ENCODE measurements at places on chromosomes 5 and 9.

DNA sequence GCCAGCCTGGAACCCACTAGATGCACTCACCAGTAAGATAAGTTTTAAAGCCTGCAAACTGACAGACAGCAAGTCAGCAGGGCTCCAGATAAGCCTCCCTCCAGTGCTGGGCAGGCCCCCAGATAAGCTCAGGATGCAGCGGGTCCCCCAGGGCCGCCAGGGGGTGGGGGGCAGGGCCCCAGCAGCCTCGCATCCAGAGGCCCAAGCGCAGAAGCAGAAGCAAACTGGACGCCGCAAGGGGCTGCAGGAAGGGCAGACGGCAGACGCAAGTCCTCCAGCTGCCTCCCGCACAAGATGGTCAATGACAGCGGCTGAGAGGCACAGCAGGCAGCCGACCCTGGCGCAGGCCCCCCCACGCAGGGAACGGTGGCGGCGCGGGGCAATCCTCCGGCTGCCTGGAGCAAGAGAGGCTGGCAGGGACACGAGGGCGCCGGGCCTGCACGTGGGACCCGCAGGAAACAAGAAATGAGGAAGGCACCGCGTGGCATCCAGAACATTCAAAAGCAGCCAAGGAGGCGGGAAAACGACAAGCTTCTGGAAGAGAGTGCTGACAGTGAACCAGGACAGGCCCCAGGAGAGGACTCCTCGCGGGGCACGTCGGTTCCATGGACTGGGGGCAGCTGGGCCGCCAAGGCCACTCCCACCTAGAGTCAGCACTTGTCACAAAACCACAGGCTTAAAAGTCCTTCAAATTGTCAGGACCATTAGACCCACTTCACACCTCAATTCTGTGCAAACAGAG, 49.8 kb downstream of the ROR2 start:
- no peak for DNase-seq

- no peak for DNase-seq
These were observed 379.9 kb upstream of the ACTBL2 start for GRCh38 chr5:57862471-57862911.

DNA sequence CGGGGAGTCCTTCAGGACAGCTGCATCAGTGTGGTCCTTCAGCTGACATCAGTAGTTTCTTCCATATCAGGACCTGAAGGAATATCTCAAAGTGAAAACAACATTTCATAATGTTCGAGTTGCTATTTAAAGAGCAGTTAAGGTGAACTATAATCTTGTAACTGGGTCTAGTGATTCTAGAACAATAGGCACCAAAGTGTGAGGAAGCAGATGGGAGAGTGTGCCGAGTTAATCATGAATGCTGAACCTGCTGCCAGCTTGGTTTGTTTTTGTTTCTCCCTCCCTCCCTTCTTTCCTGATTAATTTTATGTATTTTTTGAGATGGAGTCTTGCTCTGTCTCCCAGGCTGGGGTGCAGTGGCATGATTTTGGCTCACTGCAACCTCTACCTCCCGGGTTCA, 3.6 kb upstream of the PTGR1 start:
- no peak for DNase-seq

DNA sequence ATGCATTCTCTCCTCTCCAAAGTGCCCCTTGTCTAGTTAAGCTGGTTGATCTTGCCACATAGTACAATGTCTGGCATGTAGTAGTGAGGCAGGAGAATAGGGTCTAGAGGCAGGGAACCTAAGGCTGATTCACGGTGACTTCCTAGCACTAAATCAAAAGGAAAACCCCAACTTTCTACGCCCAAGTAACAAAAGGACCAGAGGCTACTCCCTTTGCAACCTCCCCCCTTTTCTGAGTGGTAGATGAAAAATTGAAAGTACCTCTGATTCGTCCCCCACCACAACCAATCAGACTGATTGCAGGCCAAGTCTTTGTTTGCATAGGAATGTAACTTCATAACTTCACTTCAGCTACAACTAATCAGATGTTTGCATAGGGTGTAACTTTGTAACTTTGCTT, 278.8 kb downstream of the PSAT1 start:
- DNase-seq = no peak

DNA sequence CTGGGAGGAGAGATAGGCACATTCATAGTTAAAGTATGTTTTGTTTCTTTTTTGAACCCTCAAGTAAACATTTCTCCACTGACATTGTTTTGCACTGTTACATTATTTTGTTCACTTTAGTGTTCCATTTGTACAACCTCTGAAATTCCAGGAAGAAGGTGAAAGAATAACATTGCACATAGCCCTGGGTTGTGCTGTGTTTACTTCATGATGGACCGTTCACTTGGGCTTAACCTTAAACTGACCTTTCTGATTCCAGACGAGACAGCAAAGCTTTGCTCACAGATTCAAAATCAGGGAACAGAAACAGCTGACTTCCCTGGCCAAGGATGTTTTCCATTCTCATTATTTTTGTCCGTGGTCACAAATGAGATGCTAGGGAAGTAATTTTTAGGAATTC, 42.8 kb upstream of the GDNF start:
- DNase-seq = no peak

DNA sequence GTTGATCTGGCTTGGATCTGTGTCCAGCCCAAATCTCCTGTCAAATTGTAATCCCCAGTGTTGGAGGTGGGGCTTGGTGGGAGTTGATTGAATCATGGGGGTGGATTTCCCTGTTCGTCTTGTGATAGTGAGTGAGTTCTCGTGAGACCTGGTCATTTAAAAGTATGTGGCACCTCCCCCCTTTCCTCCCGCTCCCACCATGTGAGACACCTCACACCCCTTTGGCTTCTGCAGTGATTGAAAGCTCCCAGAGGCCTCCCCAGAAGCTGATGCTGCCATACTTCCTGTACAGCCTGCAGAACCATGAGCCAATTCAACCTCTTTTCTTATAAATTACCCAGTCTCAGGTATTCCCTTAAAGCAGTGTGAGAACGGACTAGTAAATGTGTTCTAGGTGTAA, 117.3 kb upstream of the PTCH1 start:
- no peak for DNase-seq

GRCh38 chr9:126049088-126049487, 277.5 kb upstream of the MVB12B start:
- DNase-seq = no peak

GRCh38 chr5:83342465-83342864, 129.1 kb upstream of the VCAN start:
- no peak for DNase-seq

GRCh38 chr5:78648359-78649210, at the start of gene LHFPL2:
Gene LHFPL2 (minus strand): TSS chr5:78648772. CDS start chr5:78510213, 138,559 bp downstream.
- no peak for DNase-seq

GRCh38 chr5:44511596-44511995, 122.4 kb upstream of the FGF10 start:
- no peak for DNase-seq

- DNase-seq = no peak
These were observed 79.6 kb upstream of the KLF4 start for GRCh38 chr9:107569174-107569573.

- no peak for DNase-seq
These were observed 139.6 kb upstream of the LRRTM2 start for GRCh38 chr5:139014726-139015125.

GRCh38 chr5:153480401-153480800, 10.1 kb upstream of the GRIA1 start:
- DNase-seq = no peak

DNA sequence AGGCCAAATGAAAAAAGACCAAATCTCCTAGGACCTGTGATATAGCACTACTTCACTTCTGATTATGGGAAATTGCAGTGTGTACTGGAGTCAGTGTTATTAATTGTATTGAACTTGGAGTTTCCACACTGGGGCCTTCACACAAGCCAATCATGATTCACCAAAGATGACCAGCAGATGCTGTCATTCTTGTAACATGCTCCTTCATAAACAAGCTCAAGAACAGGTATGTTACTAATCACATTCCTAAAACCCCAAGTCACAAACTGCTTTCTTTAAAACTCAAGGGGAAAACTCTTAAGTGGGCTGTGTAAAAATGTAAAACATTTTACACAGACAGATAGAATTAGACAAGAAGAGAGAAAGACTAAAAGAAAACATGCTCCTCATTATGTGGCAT, 5.6 kb downstream of the KLHL3 start:
- no peak for DNase-seq

- DNase-seq = no peak
These were observed 185.4 kb downstream of the CRB2 start for GRCh38 chr9:123541411-123541810.

GRCh38 chr9:125580701-125581286, 126.2 kb downstream of the MAPKAP1 start:
- DNase-seq = no peak

DNA sequence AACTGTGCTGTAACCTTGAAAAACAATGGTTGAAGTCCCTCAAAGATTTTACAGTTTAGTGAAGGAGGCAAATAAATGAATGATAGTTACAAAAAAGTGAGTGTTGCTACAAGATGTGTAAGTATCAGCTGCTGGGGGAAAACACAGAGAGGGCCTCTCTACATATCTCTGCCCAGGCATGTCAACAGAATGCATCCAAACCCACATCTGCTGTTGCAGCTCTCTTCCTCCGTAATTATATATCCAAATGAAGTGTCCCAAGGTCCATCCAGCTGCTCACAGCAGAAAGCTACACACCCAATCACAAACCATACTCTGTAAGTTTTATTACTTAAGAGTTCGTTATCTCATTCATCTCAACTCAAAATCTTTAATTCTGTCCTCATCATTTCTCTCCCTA, 584.6 kb downstream of the ANXA1 start:
- no peak for DNase-seq

GRCh38 chr9:131418143-131419025, 24.5 kb downstream of the PRRC2B start:
- DNase-seq = no peak

GRCh38 chr9:131277287-131277909, 1.1 kb upstream of the FAM78A start:
- peak; percentile 48 for DNase-seq

DNA sequence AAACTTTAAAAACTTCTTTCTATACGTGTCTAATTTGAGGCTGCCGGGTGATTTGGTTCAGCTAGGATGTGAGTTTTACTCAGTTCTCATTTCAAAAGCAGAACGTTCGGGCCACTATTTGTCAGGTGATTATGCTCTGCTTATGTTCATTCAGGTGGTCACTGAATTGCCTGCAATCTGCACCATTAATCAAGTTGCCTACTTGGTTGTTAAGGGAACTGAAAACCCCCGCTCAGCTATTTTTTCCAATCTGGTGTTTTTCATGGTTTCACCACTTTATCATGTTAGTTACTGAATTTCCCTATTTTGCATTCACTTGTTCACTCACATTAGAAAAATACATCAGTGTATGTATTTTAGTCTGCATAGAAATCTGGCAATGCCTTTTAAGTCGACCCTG, 523.0 kb downstream of the CSNK1G3 start:
- no peak for DNase-seq

DNA sequence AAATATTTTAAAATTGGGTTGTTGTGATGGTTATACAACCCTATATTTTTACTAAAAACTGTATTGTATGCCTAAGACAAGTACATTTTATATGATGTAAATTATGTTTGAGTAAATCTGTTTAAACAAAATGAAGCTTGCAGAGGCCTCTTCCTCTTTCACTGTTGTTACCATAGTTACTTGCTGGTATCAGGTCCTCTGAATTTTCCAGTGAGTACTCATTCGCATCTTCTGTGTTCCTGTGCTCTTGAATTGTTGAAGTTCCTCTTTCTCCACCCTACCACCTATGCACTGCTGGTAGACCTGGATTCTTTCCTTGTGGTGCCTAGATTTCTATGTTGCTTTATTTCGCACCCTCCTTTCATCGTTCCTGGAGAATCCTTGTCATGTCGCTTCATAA, 938.5 kb upstream of the ACO1 start:
- no peak for DNase-seq

- no peak for DNase-seq
These were observed 568.0 kb upstream of the KLF4 start for GRCh38 chr9:108057421-108058134.

- DNase-seq = no peak
These were observed 371.1 kb downstream of the SPOCK1 start for GRCh38 chr5:137128012-137128411.

GRCh38 chr5:69432412-69433206, 17.7 kb downstream of the MARVELD2 start:
- no peak for DNase-seq

GRCh38 chr5:88818296-88818695, 64.7 kb downstream of the MEF2C start:
- DNase-seq = no peak

DNA sequence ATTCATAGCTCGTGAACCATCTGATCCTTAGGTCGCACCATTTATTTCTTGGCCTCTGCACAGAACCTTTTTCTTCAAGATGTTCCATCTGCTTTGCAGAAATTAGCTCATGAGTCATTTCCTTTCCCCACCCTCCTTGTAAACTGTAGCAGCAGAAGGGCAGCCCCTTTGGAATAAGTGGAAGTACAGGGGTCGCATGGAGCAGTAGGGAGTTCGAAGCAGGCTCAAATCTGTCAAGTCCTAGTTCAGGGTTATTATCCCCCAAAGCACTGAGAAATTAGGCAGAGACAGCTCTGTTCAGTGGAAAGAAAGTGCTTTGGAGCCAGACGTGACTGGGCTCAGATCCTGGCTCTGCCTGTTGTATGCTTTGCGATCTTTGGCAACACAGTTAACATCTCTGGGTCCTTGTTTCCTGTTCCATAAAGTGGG, 84.2 kb downstream of the SGCD start:
- no peak for DNase-seq

GRCh38 chr5:57690724-57691123, 208.1 kb upstream of the ACTBL2 start:
- no peak for DNase-seq

DNA sequence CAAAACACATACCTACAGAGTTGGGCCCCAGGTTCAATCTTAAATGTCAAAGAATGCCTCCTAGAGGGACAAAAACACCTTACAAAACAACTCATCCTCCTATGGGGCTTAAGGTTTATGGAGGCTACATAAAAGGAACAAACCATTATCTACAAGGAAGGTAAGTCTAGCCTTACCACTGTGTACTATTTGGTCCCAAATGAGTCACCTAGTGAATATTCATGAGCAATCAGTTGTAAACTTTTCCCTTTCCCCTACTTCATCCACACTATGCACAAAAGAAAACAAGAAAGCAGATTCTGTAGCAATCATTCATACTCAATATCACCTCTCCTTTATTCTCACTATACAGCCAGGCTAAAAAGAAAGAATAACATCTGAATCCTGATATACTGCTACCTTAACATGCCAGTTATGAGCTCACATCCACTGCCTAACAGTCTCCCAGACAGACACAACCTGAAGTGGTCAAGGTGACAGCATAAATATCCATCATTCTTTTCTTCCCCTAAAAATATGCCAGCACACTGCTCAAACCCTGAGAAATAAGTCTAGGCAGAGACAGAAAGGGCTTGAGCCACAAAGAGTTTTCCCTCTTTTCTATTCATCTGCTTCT, 6.2 kb downstream of the OXCT1 start:
- DNase-seq = peak; percentile 29

- DNase-seq = no peak
These were observed 123.7 kb upstream of the NFIB start for GRCh38 chr9:14437354-14438231.

- DNase-seq = no peak
These were observed 7.5 kb upstream of the PFDN1 start for GRCh38 chr5:140310434-140310833.

- no peak for DNase-seq
These were observed 274.9 kb downstream of the GADD45G start for GRCh38 chr9:89879701-89880100.

All from T-helper 2 cell (primary cell).